ENCODE measurements at places on chromosomes 5 and 9. TPM values are rescaled to one million over a fixed set of nuclear protein-coding genes. Genes with fewer than 3 reads are reported as not detected.

DNA sequence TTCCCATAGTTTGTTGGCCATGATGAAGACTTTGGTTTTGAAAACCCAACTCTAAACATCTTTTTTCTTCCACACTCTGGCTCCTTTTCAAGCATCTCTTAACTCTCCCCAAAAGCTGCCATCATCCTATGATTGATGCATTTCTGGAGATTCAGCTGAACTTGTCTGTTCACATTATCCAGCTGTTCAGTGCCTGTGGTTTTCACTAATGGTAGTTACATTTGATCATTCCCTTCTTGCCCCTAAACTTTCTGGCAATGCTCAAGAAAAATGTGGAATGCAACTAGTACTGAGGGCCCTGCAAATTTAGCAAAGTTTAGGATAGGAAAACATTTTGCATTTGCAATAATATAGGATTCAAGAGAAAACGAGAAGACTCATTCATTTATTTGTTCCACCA is 267.5 kb downstream of the ENC1 start:
- no peaks in the 10 kb centered on the region for H3K36me3 ChIP-seq
- H3K27ac ChIP-seq: no peak overlapping the region
- DNase-seq: no peak
- H3K27me3 ChIP-seq: peaks cover 3% of the 10 kb centered on the region
- no peak overlapping the region for H3K4me3 ChIP-seq

DNA sequence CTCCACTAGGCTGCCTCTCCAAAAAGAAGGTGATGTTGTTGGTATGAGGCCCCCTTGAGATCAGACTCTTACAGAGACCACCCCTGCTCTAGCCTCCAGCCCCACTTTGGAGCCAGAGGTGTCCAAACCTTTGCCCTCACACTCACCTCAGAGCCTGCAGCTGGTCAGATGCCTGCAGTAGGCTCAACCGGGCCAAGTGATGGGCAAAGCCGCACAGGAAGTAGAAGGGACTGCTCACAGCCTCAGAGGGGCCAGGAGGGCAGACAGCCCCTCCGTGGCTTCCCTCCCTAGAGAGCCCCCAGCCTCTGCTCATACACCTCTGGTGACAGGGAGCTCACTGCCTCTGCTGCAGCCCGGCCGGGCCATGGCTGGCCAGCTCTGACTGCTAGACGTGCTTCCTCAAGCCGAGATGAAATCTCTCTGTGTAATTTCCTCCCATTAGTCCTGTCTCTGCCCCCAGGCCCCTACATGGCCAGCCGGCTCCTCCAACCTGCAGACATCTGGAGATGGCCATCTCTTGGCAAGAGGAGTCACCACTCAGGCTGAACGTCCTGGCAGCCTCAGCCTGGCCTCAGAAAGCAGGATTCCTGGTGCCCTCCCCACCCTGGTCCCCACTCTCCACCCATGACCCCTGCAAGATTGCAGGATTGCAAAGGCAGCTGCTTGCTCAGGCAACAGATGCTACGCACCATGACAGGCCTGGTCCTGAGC is 7.3 kb upstream of the TCF7 start:
- H3K4me1 ChIP-seq: no peaks in the 10 kb centered on the region
- H3K27me3 ChIP-seq: peaks cover 3% of the 10 kb centered on the region
- H3K4me3 ChIP-seq: no peak overlapping the region
- H3K27ac ChIP-seq: no peak overlapping the region
- no peak for DNase-seq
- H3K36me3 ChIP-seq: no peaks in the 10 kb centered on the region

DNA sequence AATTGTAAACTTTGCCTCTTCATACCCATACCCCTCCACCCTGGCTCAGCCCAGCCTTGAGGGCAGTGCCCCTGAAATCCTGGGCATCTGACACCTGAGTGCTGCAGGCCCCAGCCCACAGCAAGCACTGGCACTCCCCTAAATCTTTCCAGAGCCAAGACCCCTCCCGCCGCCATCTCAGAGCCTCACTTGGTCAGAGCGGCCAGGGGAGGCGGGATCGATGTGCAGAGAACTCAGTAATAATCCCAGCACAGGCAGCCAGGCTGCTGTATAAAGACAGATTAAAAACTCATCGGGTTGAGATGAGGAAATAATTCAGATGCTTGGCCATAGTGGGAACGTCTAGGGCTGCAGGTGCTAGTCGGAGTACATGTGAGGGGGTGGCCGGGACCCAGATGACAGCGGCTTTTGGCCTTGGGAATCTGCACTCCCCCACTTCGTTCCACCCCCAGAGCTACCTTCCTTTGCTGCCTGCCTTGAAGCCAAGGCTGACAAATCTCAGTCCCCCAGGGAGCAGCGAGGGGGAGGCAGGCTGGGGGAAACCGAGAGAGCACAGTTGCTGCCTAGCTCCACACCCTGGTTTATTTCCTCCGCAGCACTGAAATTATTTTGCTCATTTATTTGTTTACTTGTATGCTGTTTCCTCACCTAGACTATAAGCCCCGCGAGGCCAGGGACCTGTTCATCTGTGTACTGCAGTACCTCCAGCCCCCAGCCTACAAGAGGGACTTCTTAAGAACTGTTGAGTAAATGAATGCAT is 19.5 kb upstream of the ARAP3 start:
- DNase-seq: no peak
- H3K4me3 ChIP-seq: no peak overlapping the region
- peaks cover 5% of the 10 kb centered on the region for H3K4me1 ChIP-seq
- peaks cover 33% of the 10 kb centered on the region for H3K27me3 ChIP-seq
- no peaks in the 10 kb centered on the region for H3K36me3 ChIP-seq
- H3K27ac ChIP-seq: no peak overlapping the region

The NKD2 gene
- not detected for total RNA-seq

GRCh38 chr5:96687812-96688453 is 25.8 kb downstream of the CAST start:
- H3K27me3 ChIP-seq: no peaks in the 10 kb centered on the region
- peak; percentile 81 for DNase-seq
- H3K36me3 ChIP-seq: no peaks in the 10 kb centered on the region

The CNTNAP3B gene
- 80.4 TPM for total RNA-seq

The ANKRD31 gene
- total RNA-seq: not detected

DNA sequence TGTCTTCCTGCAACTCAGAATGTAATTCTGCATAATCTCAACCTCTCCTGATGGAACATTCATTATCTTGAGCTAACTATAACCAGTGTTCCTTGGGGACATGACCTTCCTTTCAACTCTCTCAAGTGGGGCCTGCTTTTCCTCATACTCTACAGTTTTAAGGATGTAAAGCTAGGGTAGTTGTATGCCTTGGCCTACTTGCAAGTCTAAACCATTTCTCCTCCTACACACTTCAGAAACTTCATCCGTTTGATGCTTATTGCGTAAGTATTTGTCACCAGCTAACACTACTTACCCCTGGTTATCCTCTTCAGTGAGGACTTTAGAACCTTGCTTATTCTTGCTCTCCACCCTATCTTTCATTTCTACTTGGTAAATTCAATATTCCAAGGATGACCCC is 548.9 kb downstream of the HINT1 start:
- H3K4me3 ChIP-seq: no peak overlapping the region
- H3K4me1 ChIP-seq: no peaks in the 10 kb centered on the region
- H3K27ac ChIP-seq: no peak overlapping the region
- no peaks in the 10 kb centered on the region for H3K27me3 ChIP-seq

GRCh38 chr5:180007582-180007981 is 64.0 kb downstream of the RNF130 start:
- H3K36me3 ChIP-seq: no peaks in the 10 kb centered on the region
- no peak overlapping the region for H3K27ac ChIP-seq
- DNase-seq: no peak
- no peaks in the 10 kb centered on the region for H3K4me1 ChIP-seq

The DMRT3 gene
- not detected for total RNA-seq

The CFAP77 gene
- not detected for total RNA-seq

DNA sequence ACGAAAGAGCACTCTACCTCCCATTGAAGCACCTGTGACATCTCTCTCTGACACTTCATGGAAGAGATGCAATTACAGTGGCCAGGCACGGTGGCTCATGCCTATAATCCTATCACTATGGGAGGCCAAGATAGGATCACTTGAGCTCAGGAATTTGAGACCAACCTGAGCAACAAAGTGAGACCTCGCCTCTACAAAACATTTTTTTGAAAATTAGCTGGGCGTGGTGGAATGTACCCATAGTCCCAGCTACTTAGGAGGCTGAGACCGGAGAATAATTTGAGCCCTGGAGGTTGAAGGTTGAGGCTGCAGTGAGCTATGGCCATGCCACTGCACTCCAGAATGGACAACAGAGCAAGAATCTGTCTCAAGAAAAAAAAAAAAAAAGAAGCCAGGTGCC is 45.5 kb downstream of the GLDC start:
- H3K4me1 ChIP-seq: no peaks in the 10 kb centered on the region
- H3K27ac ChIP-seq: no peak overlapping the region
- no peak overlapping the region for H3K4me3 ChIP-seq
- H3K27me3 ChIP-seq: no peaks in the 10 kb centered on the region

The STPG3 gene
- not detected for total RNA-seq

The SOX30 gene
- not detected for total RNA-seq

The PCDHGC3 gene
- 36.1 TPM for total RNA-seq

DNA sequence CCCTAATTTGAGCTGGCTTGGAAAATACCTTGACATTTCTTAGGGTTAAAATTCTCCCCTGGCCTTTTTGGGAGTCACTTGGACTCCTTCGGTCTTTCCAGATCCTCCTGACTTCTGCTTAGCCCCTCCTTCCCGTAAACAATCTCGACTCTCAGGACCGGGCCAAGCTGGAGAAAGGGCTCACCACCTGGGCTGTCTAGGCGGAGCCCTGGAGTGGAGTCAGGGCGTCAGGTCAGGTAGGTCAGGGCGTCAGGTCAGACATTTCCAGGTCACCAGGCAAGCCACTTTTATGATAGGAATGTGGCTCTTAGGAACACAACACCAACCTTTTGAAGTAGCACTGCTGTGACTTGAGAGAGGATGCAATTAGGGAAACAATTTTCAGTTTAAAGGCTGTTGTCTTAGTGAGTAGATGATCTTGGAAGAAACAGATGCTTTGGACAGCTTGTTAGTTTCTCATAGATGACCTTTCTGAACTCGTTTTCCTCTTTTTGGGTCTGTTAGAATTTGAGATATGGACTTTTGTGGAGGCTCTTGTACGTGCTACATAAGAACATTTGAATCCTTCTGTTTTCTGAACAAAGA is 12.8 kb downstream of the OSTF1 start:
- H3K27me3 ChIP-seq: no peaks in the 10 kb centered on the region
- peaks cover 2% of the 10 kb centered on the region for H3K36me3 ChIP-seq
- no peak overlapping the region for H3K4me3 ChIP-seq
- no peak for DNase-seq
- no peak overlapping the region for H3K27ac ChIP-seq
- no peaks in the 10 kb centered on the region for H3K4me1 ChIP-seq

DNA sequence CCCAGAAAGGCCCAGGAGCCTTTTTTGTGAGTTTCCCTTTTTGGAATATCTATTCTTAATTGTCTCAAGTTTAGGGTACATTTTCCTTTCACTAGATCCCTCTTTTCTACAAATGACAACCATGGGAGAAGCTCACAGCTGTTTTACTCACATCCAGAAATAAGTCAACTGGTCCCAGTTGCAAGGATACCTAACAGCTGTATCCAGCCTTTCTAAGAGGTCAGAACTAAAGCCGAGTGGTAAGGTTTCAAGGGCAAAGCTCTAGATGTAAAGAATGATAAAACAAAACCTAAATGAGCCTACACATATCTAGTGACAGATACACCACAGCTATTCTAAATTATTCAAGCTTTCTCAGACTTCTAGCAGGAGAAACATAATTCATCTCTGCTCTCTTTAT is 4.4 kb downstream of the FGF10 start:
- no peaks in the 10 kb centered on the region for H3K36me3 ChIP-seq
- no peak overlapping the region for H3K4me3 ChIP-seq
- DNase-seq: no peak
- no peak overlapping the region for H3K27ac ChIP-seq
- H3K27me3 ChIP-seq: peaks cover 25% of the 10 kb centered on the region

DNA sequence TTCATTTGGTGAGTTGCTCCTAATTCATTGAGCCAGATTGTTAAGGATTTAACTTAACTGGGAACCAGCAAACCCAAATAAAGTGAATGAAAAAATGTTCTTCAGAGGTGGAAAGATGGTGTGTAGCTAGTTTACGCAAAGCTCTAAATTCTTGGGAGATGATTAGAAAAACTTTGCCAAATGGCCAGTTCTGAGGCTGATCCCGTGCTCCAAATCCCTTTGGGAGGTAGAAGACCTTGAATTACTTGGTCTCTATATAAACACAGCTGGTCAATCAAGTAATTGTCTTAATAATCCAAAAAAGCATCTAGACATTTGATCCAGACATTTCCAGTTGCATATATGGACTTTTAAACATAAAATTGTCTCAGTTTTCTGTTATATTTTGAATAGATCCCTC is 11.4 kb downstream of the ACTL7B start:
- no peak overlapping the region for H3K27ac ChIP-seq
- H3K4me3 ChIP-seq: no peak overlapping the region
- H3K27me3 ChIP-seq: no peaks in the 10 kb centered on the region
- no peaks in the 10 kb centered on the region for H3K36me3 ChIP-seq

DNA sequence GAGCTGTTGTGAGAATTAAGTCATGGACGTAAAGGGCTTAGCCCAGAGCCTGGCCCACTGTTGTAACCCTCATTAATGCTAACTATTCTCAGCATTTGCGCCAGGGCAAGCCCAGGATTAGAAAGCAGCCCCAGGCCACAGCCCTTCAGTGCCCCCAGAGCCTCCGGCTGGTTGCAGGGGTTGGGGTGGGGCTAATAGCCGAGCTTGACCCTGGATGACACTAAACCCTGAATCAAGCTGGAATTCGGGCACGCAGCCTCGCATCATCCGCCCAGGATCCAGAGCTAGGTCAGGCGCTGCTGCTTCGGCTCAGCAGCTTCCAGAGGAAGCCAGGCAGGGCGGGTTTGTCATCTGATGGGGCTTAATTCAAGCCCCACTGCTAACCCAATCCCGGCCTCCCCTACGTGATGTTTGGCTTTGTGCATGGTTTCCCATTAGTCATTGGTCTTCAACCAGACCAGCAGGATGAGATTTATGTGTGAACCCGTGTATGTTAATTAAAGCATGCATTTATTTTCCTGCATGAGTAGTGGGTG is 1.2 kb upstream of the MEGF9 start:
- DNase-seq: peak; percentile 52
- H3K4me3 ChIP-seq: no peak overlapping the region
- no peak overlapping the region for H3K27ac ChIP-seq
- no peaks in the 10 kb centered on the region for H3K36me3 ChIP-seq
